Activated CD4-positive, alpha-beta T cell treated with anti-CD3 and anti-CD28 coated beads, Interleukin-2, Interleukin-6, amounts not matched to agents 100 ng/mL and 50 ng/mL, durations not matched to agents 16 hours and 8 hours (primary cell): ENCODE measurements at places on chromosomes 1 and 21.
A peak's percentile ranks its signal among the peaks of the same experiment; 100 is the strongest.

- no peak for DNase-seq
Measured at GRCh38 chr1:226568077-226568831, 19.7 kb downstream of the STUM start.

- DNase-seq, result no peak
Measured at GRCh38 chr1:63704443-63704842, 69.4 kb upstream of the ROR1 start.

- no peak for DNase-seq
Measured at GRCh38 chr1:180693564-180694244, 61.9 kb downstream of the XPR1 start.

- DNase-seq, result peak; percentile 68
Measured at GRCh38 chr1:169697755-169698154, 13.7 kb downstream of the SELL start.

GRCh38 chr1:214010717-214011116, 22.9 kb downstream of the PROX1 start:
- DNase-seq, result no peak

GRCh38 chr1:93552741-93553455, 105.0 kb downstream of the FNBP1L start:
- DNase-seq, result no peak

DNA sequence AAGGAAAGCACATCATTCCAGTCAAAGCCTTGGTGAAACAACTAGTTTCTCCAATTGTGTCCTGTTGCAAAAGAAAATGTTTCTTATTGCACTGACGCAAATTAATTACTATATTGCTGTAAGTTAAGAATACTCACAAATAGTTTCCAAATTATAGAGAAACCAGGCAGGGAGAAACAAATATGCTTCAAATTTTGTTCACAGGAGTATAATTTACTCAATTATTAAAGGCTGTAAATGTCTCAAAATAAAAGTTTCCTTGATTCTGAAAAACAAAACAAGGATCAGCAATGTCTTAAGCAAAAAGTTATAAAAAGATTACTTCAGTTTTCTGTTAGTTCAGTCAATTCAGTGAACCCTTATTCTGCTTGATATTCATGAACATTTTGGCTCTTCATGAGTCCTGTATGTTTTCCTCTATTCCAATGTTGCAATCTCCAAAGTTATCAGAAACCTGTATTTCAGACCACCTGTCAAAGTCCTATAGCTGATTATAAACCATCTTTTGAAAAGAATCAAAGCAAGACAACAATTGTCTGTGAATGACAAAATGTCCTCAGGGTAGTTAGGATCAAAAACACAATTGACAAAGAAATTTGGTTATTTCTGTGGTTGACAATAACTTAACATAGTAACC, 11.7 kb upstream of the SYPL2 start:
- DNase-seq, result no peak

DNA sequence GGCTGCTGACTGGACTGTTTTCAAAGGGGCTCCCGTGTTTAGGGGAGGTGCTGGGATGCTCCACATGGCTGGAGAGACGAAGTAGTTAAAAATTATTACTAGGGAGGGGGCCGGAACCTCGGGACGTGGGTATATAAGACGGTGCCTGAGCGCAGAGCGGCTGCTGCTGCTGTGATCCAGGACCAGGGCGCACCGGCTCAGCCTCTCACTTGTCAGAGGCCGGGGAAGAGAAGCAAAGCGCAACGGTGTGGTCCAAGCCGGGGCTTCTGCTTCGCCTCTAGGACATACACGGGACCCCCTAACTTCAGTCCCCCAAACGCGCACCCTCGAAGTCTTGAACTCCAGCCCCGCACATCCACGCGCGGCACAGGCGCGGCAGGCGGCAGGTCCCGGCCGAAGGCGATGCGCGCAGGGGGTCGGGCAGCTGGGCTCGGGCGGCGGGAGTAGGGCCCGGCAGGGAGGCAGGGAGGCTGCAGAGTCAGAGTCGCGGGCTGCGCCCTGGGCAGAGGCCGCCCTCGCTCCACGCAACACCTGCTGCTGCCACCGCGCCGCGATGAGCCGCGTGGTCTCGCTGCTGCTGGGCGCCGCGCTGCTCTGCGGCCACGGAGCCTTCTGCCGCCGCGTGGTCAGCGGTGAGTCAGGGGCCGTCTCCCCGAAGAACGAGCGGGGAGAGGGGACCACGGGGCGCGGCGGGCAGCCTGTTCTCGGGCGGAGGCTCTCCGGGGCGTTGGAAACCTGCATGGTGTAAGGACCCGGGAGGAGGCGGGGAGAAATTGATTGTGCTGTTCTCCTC, at the start of gene CHODL:
CHODL (plus strand) TSS at position 163 of the 793 bp plus-strand sequence; CDS start at position 554, 391 bp downstream.
- DNase-seq, result no peak
